Inflammatory macrophage treated with lipopolysaccharide for 1 hour (primary cell): ENCODE measurements at places on chromosomes 5 and 9.

- DNase-seq, result peak; percentile 47
Measured at GRCh38 chr9:32940740-32941139, 60.7 kb downstream of the APTX start.

GRCh38 chr5:169290895-169291294 lies 10.0 kb downstream of the SLIT3 start:
- no peak for DNase-seq

DNA sequence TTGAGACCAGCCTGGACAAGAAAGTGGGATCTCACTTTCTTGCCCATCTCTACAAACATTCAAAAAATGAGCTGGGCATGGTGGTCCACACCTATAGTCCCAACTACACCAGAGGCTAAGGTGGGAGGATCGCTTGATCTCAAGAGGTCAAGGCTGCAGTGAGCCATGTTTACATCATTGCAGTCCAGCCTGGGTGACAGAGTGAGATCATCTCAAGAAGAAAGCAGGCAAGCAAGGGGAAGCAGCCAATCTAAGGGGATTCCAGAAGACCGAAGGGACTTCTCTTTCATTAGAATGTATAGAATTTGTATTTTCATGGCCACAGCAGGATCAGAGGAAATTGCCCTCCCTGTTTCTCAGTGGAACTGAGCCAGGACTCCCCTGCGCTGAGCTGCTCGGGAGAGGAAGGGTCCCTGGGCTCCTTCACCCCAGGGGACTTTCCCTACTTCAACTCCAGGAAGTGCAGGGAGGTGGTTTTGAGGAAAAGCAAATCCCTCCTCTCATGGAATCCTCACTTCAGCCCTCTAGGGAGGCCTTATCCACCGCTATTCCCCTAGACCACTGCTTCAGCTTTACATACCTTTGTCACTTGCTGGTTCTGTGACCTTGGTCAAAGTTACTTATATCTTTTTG lies 12.1 kb downstream of the WWC1 start:
- no peak for DNase-seq

GRCh38 chr5:15168358-15168757 lies 296.8 kb upstream of the ANKH start:
- DNase-seq, result no peak

DNA sequence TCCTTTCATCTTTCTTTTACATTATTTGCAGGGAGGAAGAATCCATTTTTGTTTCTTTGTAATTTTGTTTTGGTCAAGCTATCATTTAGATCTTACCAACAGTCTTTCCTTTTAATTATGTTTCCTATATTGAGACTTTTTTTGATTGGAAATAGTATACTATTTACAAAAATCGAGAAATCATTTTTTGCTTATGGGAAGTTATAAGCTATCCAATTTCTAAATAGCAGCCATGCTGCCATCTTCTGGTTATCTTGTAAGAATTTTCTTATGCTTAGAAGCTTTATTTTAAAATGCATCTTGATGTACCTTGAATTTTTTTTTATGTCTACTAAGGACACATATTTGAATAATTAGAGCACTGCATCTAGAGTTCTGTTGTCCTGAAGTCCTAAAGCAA lies 821.2 kb downstream of the PTPRD start:
- DNase-seq, result no peak

GRCh38 chr9:89376741-89377351 lies 58.5 kb downstream of the SECISBP2 start:
- DNase-seq, result no peak

- DNase-seq, result no peak
Measured at GRCh38 chr9:546797-547223, 294.7 kb upstream of the DMRT1 start.

DNA sequence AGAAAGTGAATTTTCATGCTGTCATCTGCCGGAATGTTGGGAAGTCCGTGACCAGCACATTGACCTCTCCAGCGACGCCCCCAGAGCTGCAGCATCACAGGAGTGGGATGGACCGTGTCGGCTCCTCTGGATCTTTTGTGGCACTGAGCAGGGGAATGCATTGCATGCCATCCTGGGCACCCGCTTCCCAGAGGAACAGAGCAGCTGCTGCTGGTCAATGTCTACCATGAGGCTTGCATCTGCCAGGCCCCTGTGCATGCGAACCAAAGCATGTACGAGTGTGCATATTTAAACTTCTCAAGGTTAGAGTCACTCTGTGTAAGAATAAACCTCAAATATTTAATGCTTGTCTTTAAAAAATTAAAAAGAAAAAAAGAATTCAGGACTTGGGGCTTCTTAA lies 414.8 kb downstream of the GADD45G start:
- no peak for DNase-seq

DNA sequence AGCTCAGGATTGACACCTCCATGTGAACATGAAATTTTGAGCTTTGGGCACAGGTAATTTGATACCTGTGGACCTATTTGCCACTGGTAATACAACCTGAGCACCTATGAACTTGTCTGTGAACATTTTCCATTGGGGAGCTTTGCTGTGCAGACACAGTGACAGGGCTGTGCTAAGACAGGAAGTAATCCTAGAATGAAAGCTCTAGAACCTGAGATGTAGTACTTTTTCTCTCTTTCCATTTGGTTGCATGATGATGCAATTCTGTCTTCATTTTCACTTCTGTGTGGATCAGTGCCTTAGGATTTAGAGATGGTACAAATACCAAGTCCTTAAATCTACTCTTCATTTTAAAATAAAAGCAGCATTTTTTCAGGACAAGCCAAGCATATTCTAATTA lies 216.9 kb downstream of the NR3C1 start:
- no peak for DNase-seq

DNA sequence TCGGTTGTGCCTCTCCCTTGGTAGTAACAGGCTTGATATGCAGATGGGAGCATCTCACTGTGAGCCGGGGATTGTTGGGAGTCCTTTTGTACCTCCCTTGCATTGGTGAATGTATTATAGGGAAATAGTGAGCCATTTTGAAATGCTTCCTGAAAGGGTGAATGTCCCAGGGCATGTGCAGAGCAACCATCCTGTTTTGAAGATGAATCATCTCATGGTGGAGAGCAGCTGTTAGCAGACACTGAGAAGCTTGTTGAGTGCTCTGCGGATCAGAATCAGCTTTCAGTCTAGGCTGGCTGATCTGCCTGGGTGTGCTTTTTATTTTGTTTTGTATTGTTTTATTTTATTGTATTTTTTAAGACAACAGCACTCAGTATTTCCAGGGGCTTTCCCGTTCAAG lies 29.7 kb downstream of the SLC36A1 start:
- no peak for DNase-seq

DNA sequence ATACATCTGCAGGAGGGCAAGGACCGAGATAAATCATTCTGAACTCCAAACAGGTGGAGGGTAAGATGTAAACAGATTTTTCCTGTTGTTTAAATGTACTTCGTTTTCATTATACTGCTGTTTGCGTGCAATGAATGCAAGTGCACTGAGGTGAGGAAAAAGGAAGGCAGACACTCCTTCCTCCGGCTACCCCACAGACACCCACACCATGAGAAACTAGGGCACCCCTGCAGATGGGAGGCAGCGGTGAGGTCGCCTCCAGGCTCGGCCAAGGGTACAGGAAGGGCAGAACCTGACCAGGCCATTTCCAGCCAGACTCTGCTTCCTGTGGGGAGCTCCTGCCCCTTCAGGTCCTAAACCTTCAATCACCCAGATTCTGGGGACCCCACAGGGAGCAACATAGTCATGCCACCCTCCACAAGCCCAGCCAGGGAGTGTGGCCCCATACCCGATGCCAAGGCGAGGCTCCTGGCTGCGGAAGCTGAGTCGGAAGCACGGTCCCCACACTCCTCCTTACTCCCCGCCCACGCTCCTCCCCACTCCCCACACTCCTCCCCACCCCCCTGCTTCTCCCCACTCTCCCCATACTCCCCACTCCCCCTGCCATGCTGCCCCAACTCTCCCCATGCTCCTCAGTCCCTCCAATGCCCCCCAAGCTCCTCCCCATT lies 37.1 kb downstream of the VAV2 start:
- DNase-seq, result no peak

- DNase-seq, result no peak
Measured at GRCh38 chr5:1097381-1097987, 14.4 kb downstream of the SLC12A7 start.

DNA sequence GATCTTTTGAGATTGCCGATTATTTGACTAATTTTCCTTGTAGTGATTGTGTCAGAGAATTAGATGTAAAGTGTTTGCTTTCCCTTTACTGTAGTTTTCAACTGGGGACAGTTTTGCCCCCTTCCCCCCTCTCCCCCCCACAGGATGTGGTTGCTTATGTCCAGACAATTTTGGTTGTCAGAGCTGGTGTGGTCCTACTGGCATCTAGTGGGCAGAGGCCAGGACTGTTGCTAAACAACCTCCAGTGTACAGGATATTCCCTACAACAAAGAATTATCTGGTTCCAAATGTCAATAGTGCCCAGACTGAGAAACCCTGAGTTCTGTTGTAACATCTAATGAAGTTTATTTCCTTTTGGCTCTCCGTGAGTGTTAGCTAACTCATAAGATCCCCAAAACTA lies 20.0 kb downstream of the TMEFF1 start:
- no peak for DNase-seq

DNA sequence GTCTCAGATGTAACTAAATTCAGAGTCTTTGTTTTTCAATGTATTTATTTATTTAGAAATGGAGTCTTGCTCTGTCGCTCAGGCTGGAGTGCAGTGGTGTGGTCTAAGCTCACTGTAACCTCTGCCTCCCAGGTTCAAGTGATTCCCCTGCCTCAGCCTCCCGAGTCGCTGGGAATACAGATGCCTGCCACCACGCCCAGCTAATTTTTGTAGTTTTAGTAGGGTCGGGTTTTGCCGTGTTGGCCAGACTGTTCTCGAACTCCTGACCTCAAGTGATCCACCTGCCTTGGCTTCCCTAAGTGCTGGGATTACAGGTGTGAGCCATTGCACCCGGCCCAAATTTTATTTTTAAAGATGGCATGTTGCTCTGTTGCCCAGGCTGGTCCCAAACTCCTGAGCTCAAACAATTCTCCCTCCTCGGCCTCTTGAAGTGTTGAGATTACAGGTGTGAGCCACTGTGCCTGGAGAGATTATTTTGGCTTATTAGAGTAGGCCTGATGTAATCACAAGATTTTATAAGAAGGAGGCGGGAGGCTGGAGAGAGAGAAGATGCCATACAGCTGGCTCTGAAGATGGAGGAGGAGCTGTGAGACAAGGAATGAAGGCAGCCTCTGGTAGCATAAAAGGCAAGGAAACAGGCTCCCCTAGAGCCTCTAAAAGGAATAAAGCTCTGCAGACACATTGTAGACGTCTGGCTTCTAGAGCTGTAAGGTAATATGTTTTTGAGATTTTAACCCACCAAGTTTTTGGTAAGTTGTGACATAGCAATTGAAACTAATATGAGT lies 12.9 kb upstream of the KLF9 start:
- DNase-seq, result no peak

DNA sequence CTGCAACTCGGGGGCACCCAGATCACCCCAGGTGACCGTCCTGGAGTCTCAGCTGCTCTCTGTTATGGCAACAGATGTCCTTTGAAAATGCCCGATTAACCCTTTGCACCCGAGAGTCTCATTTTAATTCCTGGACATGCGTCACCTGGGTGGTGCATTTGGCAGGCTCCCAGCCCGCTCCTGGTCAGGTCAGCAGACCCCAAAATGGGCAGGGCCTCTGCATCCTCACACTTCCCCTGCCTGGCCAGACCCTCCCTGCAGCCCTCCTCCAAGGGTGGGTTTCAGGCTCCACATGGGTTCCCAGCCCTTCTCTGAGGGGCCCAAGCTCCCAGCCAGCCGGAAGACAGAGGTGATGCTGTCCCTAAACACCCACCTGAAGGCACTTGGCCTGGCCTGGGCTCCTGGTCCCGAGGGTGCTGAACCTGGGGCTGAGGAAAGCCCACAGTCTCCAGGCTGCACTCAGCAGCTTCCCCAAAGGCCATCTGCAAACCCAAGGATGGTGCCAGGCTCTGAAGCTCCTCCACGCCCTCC lies 69.4 kb downstream of the PSMB7 start:
- no peak for DNase-seq

- DNase-seq, result no peak
Measured at GRCh38 chr5:109223531-109223930, 186.2 kb downstream of the PJA2 start.

- DNase-seq, result no peak
Measured at GRCh38 chr5:54162184-54162583, 148.2 kb downstream of the ARL15 start.

GRCh38 chr5:1010641-1011046 lies 2.0 kb downstream of the NKD2 start:
- DNase-seq, result no peak

DNA sequence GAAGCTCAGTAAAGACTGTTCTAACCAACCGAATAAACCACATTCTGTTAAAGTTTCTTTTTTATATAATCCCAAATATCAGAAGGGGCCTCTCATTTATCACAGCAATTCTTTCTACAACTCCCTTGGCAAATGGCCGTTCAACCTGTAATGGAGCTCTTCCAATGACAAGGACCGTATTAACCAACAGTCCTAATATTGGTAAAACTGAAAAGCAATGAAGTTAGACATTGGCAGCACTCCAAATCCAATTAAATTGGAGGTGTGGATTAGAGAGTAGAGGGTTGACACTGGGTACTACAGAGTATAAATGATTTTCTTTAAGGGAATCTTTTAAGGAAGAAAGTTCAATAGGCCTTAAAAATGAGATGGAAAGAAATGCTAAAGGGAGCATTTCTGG lies 842 bp downstream of the TMED7 start:
- no peak for DNase-seq

DNA sequence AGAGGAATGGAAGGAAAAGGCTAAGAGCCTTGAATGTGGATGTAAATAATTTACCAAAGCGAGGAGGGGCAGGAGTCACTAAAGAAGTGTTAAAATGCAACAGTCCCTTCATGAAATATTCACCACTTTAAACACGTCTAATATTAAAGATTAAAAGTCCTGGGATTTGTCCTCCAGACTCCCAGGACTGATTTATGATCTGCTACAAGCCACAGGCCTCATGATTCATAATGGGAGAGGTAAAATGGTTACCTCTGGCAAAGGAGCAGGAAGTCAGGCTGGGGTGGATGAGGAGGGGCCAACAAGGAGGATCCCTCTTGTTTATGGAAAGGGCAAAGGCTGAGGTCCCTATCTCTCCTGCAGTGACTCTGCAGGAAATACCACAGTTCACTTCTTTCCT lies 292.4 kb downstream of the TRIM32 start:
- DNase-seq, result no peak

DNA sequence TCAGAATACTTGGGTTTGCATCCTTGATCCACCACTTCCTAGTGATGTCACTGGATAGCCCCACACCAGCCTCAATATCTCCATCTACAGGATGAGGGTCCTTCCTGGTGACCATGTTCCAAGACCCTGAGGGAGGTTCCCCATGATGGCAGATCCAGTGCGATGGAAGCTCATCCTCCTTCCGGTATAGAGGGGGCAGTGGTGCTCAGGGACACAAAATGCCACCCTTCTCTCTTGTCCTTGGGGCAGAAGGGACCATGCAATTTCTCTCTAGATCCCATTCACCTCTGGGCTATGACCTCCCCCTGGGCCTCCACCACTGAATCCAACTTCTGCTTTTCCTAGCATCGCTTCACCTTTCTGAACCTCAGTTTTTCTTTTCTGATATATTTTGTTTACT lies 5.4 kb upstream of the SLC25A51 start:
- DNase-seq, result no peak
